CD8-positive, alpha-beta T cell (primary cell): ENCODE measurements at places on chromosomes 5 and 9.

- DNase-seq, result no peak
These were observed 155.6 kb upstream of the PANK3 start for GRCh38 chr5:168734620-168735300.

- no peak for DNase-seq
These were observed 8.1 kb downstream of the MCIDAS start for GRCh38 chr5:55218967-55219366.

GRCh38 chr9:86649913-86650312 lies 295.7 kb upstream of the TUT7 start:
- DNase-seq, result no peak

GRCh38 chr9:99515093-99515492 lies 293.0 kb downstream of the SEC61B start:
- peak; percentile 9 for DNase-seq

GRCh38 chr5:12902611-12903010 lies 998.4 kb upstream of the CTNND2 start:
- no peak for DNase-seq

- no peak for DNase-seq
These were observed 40.3 kb upstream of the GNE start for GRCh38 chr9:36298566-36298965.

- DNase-seq, result no peak
These were observed 1084.2 kb upstream of the COX7C start for GRCh38 chr5:85533341-85534047.

GRCh38 chr5:40381676-40382363 lies 297.9 kb upstream of the PTGER4 start:
- DNase-seq, result no peak

DNA sequence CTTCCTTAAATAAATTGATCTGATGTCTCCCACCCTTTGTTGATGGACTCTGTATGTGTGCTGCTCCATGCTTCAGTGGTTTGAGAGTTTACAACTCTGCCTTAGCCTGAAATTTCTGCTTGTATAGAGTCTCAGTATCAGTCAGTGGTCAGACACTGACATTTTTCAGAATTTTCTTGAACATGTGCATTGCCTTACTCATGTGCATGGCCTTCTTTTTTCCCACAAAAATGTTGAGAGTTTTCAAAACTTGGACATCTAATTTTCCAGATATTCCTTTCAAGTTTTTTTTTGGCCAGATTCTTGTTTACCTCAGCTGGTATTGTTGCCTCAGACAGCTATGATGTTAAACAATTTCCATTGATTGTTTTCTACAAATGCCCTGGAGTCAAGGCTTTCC lies 427.1 kb upstream of the CHD1 start:
- no peak for DNase-seq

- no peak for DNase-seq
These were observed 291.1 kb upstream of the PDE4D start for GRCh38 chr5:60184606-60185005.

GRCh38 chr9:10371824-10372223 lies 241.0 kb downstream of the PTPRD start:
- no peak for DNase-seq

GRCh38 chr9:136190237-136190601 lies 14.7 kb downstream of the LHX3 start:
- DNase-seq, result no peak

DNA sequence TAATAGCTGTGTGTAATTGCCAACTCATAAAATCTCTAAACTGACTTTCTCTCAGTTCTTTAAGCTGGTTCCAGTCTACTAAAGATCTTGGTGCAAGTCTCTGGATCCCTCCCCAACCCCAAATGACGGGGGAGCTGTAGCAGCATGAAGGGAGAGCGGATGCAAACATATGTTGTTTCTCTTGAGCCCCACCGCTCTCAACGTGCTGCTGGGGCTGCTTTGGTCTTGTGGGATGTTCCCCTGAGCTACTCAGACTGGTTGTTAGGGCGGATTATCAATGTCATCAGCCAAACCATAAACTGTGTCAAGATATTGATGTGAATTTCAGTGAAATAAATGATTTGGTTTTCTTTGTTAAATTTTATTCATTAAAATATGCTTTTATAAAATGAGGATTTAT lies 40.9 kb upstream of the APC start:
- DNase-seq, result no peak

GRCh38 chr9:70569070-70569772 lies 154.8 kb upstream of the KLF9 start:
- no peak for DNase-seq

GRCh38 chr5:149779124-149779465 lies 49.0 kb downstream of the PPARGC1B start:
- no peak for DNase-seq

- DNase-seq, result no peak
These were observed 166.8 kb downstream of the ATP10B start for GRCh38 chr5:160685219-160685618.

DNA sequence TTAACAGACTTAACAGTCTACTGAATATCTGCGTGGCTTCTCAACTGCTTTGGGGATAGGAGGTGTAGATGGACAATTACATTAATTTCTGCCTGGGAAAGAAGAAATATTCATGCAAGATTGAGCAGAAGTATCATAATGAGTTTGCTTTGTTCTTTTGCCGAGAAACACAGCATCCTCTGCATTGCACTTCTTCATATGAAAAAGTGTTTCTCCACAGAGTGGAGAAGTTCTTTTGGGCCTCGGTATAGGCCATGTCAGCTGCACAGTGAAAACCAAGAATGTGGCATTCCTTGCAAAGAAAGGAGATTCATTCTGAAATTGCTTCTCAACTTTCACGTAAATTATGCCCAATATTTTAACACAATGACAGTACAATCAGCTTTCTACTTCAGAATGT lies 17.6 kb upstream of the SNX2 start:
- DNase-seq, result no peak

DNA sequence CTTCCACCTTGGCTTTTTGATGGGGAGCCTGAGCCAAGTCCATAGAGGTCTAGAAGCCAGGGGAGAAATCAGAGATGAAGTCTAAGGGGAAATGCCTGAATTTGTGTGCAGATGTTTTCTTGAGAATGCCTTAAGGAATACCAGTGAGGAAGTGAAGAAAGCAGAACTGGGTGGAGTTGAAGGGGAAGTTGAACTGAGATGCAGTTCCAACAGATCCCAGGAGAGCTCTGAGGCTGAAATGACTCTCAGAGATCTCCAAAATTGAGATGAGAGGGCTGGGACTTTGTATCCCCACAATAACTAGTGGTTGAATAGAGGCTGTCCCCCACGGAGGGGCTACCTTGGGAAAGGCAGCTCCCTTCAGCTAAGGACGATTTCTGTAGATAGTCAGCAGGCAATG lies 197.1 kb downstream of the ZNF462 start:
- no peak for DNase-seq

- DNase-seq, result no peak
These were observed 7.6 kb downstream of the NTRK2 start for GRCh38 chr9:84677080-84677479.
